Non-pigmented ciliary epithelial cell (primary cell): ENCODE measurements at places on chromosomes 5 and 9.

GRCh38 chr9:83623679-83624076 lies 735 bp downstream of the IDNK start:
- DNase-seq, result no peak

GRCh38 chr5:55533521-55534435 lies 986 bp downstream of the PLPP1 start:
- no peak for DNase-seq

DNA sequence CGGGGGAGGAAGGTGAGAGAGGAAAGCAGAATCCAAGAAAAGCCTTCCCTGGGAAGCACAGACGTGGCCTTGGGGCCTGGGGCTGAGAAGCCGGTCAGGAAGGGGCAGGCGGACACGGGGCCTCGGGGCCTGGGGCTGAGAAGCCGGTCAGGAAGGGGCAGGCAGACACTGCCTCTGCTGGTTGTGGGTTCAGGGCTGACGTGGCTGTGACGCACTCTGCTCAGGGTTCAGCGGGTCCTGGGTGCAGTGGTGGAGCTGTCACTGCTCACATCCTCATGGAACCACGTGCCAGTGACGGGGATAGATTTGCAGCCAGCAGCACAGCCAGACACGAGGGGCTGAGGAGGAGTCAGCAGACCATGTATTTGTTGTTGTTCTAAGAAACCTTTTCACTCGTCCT lies 12.8 kb downstream of the PAEP start:
- DNase-seq, result no peak

- DNase-seq, result no peak
Observed at GRCh38 chr5:33227746-33228145, 213.0 kb upstream of the TARS1 start.

DNA sequence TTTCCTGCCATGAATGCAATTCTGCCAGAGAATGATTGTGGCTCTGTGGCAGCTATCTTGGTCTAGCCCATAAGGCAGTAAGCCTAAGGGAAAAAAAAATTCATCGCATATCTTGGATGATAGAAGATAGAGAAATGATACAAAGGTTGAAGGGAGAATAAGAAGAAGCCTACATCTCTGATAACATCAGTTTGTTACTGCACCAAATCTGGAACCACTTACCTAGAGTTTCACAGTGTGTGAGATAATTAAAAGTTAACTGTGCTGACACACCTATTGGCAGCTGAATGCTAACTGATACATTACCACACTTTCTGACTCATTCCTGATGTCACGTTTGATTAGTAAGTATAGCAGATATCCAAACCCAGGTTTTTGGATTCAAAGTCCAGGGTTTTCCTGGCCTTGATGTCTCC lies 91.6 kb upstream of the TAF11L2 start:
- no peak for DNase-seq

- DNase-seq, result no peak
Observed at GRCh38 chr5:39132128-39132447, 57.9 kb upstream of the RICTOR start.

DNA sequence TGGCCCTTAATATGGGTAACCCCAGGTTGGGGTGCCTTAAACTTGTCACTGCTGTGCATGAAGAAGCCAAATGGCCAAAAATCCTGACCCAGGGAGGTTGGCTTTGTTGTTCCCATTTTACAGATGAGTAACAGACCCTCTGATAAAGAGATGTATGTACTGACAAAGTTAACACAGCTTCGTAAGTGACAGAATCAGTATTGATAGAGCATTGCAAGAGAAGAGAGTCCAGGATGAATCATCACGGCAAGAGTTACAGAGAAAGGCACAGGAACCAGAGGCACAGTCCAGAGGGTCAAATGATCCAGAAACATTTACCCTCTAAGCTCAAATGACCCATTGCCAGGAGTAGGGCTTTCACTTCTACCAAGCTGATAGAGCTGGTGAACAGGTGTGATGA lies 103.8 kb upstream of the SMC2 start:
- no peak for DNase-seq

GRCh38 chr9:112540800-112541199 lies 54.2 kb downstream of the KIAA1958 start:
- no peak for DNase-seq

- no peak for DNase-seq
Observed at GRCh38 chr5:78650531-78650930, 2.0 kb upstream of the LHFPL2 start.

- no peak for DNase-seq
Observed at GRCh38 chr5:38258319-38259061, at the start of gene EGFLAM. EGFLAM (plus strand) TSS chr5:38258559; CDS start chr5:38258755, 196 bp downstream.

DNA sequence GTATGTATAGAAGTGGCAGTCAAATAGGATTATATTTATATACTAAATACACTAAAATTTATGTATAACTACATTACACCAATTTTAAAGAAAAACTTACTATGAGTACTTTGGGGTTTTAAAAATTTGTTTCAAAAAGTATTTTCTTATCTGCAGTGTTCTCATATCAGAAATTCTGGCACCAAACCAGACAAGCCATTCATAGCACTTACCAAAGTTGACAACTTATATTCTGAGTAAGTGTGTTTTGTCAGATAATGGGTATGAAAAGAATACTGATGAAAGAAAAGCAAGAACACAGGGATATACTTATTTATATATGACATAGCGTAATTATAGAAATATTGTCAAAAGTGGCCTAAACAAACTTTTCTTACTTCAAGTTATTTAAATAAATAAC lies 67.5 kb downstream of the SPEF2 start:
- DNase-seq, result no peak

GRCh38 chr9:28212979-28213378 lies 639.7 kb upstream of the C9orf72 start:
- DNase-seq, result peak; percentile 67

DNA sequence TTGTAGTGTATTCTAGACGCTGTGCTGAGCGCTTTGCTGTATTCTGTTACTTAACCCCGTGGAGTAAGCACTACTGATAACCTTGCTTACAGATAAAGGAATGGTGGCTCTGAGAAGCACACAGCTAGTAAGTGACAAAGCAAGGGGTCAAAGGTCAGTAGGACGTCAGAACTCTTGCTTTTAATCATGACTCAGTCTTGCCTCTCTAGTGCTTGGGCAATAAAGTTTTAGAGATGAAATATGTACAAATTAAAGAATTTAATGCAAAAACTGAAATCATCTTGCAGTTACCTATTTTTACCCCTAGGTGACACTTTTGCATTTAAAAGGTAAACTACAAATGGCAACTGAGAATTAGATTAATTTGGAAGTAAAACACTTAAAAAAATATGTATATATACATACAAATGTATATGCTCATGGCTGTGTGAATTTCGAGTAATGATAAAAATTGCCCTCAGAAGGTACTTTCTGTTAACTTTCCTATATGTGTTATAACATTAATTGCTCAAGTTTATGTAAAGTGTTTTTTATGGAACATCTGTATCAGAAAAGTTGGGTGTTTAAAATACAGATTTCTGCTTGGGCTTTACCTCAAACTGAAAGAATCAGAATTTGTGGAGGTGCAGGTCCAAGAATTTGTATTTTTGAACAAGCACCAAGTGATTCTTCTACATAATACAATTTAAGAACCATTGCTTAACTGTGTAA lies 175.1 kb upstream of the DAB2 start:
- DNase-seq, result no peak

DNA sequence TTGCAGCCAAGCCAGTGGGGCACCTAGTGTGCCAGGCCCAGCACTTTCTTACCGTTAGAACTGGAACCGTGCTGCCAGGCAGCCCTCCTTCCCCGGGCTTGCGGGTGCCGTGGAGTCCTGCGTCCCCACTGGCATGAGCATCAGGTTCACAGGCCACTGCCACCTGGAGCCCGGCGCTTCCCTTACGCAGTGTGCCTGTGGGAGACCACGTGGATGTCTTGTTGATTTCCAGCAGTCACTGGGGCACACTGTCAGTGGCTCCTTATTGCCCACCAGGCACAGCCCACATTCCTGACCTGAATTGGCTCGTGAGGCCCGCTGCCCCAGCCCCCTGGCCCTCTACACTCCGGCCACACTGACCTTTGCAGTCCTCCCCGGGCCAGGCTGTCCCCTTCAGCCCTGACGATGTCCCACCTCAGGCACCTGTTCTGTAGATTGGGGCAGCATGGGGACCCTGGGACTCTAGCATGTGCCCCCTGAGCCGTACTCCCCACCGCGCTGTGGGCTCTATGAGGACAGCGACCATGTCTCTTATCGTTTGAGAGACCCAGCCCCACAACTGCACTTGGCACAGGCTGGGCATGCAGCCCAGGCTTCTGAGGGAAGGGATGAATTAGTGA lies 10.4 kb upstream of the CEL start:
- no peak for DNase-seq

DNA sequence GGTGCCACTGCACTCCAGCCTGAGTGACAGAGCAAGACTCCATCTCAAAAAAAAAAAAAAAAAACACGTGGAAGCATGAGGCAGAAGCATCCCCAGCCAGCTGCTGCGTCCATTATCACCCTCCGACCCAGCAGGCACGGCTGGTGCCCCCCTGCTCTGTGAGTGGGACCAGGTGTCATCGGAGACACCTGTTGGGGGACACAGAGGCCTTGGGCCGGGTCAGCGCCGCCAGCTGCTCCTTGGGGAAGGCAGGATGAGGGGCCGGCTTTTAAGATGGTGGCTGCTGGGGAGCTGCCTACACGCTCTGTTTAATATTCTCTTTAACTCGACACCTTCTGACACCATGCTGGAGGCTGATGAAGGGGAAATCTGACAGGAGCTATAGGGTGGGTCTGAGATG lies 80.2 kb upstream of the RUFY1 start:
- DNase-seq, result no peak

DNA sequence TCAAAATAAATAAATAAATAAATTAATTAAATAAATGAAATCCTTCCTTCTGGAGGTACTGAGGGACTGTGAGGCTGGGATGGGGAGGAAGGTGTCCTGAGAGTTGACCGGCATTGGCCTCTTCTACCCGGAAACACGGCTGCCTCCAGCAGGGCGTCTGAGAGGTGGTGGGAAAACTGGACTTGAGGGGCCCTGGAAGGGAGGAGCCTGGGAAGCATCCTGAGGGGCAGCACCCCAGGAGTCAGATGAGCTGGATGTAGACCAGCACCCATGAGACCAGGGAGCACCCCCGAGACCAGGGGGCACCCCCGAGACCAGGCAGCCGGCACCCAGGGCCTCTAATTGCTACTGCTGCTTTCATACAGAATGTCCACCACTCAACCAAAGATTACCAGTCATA lies 8.8 kb upstream of the NSMF start:
- DNase-seq, result no peak

DNA sequence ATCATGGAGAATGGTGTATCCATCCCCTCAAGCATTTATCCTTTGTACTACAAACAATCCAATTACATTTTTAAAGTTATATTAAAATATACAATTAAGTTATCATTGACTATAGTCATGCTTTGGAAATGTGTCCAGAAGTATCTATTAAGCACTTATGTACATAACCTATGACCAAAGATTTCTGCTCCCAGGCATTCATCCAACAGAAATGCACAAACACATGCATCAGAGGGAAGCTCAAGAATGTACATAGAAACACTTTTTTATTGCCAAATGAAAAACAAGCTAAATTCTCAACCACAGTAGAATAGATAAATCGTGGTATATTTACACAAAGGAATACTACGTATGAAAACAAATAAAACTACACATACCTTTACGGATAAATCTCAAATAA lies 700.5 kb upstream of the ZNF608 start:
- DNase-seq, result peak; percentile 74

DNA sequence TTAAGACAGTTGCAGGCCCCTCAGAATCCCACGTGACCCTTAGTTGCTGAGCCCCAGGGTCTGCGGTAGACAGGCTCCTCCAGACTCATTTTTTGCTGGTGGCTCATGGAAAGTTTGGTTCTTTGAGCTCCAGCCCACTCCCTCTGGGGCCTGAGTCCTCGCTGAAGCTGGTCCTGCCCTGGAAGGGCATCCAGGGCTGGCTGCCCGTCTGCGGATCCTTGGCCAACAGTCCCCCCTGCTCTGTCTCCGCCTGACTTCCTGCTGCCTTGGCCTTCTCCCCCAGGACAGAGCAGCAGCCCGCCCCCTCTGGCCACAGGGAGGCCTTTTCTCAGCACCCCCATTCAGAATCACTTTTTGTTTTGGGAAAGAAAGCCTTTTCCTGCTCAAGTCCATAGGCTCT lies 24.4 kb downstream of the SLC6A7 start:
- DNase-seq, result no peak

- no peak for DNase-seq
Observed at GRCh38 chr5:2544003-2544402, 207.5 kb downstream of the IRX2 start.

DNA sequence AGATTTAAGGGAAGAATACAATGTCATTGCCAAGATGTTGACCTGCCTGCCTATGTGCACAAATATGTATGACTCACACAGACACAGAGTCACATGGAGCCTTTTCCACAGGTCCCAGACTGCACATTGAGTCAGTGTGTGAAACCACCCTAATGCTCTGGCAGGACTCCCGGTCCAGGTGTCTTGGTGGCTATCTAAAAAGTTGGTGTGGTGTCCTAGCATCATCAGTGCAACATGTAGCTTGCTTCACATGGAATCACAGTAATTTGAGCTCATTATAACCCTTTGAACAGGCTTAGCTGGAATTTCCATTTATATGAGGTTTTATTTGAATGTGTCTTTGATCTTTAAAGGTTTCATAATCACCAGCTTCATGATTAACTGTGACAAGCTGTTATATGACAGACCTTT lies 10.7 kb downstream of the IFNA5 start:
- peak; percentile 47 for DNase-seq

GRCh38 chr9:97985058-97985861 lies 2.1 kb downstream of the ANP32B start:
- no peak for DNase-seq

DNA sequence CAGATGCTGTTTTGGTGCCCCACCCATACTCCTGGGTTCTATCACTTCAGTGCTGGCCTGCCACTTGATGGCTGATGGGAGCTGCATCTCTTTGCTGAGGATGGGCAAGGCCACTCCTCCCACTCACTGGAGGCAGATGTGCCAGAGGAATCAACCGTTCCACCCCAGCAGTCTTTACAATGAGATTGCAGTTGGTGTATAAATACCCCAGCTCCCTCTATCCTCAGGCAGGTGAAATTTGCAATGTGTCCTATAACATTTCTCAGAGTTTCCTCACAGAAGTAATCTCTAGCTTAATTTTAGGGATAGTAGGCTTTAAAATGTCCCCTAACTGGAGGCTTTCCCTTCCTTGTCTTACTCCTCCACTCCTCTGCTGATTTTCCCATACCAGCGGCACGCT lies 36.5 kb upstream of the ERCC6L2 start:
- no peak for DNase-seq
